Left renal pelvis (tissue), 4 donors: ENCODE measurements at places on chromosomes 1 and 21.

DNA sequence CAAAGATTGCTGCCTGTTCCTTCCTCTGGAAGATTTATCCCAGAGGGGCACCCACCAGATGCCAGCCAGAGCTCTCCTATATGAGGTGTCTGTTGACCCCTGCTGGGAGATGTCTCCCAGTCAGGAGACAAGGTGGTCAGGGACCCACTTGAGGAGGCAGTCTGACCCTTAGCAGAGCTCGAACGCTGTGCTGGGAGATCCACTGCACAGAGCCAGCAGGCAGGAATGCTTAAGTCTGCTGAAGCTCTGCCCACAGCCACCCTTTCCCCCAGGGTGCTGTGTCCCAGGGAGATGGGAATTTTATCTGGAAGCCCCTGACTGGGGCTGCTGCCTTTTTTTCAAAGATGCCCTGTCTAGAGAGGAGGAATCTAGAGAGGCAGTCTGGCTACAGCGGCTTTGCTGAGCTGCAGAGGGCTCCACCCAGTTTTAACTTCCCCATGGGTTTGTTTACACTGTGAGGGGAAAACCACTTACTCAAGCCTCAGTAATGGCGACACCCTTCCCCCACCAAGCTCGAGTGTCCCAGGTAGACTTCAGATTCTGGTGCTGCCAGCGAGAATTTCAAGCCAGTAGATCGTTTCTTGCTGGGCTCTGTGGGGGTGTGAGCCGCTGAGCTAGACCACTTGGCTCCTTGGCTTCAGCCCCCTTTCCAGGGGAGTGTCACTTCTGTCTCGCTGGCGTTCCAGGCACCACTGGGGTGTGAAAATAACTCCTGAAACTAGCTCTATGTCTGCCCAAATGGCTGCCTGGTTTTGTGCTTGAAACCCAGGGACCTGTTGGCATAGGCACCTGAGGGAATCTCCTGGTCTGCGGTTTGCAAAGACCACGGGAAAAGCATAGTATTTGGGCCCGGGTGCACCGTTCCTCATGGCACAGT is 51.1 kb upstream of the PDC start:
- no peak for DNase-seq

DNA sequence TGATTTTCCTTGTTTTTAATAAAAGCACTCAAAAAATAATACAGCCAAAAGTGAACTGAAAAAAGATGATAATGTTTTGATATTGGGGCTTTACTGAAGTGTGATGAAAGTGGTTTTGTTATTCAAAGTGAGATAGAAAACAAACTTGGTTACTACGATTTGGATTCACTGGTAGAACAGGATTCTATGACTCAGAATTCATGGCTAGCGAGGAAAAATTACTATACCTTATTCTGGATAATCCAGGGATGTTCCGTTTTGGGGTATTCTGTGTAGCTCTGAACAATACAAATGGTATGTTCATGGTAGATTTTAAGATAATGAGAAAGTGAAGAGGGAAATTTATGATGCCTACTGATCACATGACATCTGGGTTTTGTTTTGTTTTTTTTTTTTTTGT is 117.7 kb downstream of the NRDC start:
- no peak for DNase-seq

- DNase-seq: no peak
Observed at GRCh38 chr1:93904228-93904627, 5.0 kb downstream of the GCLM start.

GRCh38 chr1:193156117-193156821 is 30.1 kb downstream of the B3GALT2 start:
- no peak for DNase-seq

- no peak for DNase-seq
Observed at GRCh38 chr1:21278208-21278859, 11.9 kb downstream of the ECE1 start.
